ENCODE measurements at places on chromosomes 4 and X.

GRCh38 chr4:70996018-70996360, 2.5 kb downstream of the DCK start:
- DNase-seq = peak; percentile 47

- DNase-seq = no peak
Measured at GRCh38 chr4:97786306-97786920, 356.9 kb downstream of the STPG2 start.

GRCh38 chr4:83389037-83389720, 54.5 kb upstream of the HPSE start:
- no peak for DNase-seq

DNA sequence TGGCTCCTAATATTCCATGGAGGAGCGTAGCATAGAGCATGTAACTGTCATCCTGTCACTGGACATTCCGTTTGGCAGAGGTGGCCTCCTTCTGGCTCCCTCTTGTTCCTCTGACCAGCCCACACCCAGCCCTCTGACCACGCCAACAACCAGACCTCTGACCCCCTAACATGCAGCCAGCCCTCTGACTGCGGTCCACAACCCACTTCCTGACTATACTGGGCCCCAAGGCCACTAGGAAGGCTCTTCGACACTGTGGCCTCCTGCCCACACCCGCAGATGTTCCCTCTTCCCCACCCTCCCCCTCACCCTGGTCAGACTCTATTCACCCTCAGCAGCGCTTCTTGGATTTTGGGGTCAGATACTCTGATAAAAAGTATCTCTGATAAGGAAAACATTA, 141.4 kb downstream of the EVC2 start:
- no peak for DNase-seq

DNA sequence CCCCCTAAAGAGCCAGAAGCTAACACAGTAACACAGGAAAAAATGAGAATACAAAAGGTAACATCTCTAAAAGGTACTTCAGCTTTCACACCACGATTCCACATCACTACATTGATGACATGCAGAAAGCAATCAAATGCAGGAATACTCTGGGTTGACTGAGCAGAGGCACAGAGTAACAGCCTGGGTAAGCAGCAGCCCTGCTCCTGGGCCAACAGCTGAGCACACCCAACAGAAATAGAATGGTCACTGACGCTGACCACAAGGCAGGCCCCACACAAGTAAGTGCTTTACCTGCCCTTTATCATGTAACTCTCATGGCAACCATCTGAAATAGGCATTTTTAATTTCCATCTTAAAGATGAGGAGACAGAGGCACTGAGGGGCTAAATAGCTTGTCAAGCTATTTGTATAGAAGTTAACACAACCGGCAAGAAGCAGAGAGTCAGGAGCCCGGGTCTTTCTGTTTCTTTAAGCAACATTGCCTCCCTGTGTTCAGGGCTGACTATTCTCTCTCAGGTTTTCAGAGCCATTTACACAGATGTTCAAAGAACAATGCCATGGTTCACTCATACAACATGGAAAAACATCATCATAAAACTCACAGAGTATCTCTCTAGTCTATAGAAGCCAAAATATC, 168.9 kb downstream of the ZNF674 start:
- peak; percentile 47 for DNase-seq

GRCh38 chrX:154021131-154021611, 1.5 kb upstream of the IRAK1 start:
- DNase-seq = no peak

DNA sequence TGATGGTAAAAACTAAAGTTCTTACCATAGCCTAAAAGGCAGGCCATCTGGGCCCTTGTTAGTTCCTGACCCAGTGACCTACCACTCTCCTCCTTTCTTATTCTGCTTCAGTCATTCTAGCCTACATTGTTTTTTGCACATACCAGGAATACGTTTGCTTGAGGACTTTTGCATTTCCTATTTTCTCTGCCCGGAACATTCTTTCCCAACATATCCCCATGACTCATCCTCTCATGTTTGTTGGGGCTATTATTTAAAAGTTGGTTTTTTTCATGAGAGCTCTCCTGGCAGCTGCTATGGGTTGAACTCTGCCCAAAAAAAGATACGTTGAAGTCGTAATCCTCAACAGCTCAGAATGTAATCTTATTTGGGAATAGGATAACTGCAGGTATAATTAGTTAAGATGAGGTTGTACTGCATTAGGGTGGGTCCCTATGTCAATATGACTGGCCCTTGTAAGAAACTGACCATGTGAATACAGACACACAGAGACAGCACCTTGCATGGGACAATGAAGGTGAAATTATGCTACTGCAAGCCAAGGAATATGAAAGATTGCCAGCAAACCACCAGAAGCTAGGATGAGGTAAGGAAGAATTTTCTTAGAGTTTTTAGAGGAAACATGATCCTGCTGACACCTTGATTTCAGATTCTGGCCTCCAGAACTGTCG, 138.3 kb upstream of the PDHA2 start:
- no peak for DNase-seq

GRCh38 chrX:39516427-39516841, 581.3 kb downstream of the BCOR start:
- no peak for DNase-seq

DNA sequence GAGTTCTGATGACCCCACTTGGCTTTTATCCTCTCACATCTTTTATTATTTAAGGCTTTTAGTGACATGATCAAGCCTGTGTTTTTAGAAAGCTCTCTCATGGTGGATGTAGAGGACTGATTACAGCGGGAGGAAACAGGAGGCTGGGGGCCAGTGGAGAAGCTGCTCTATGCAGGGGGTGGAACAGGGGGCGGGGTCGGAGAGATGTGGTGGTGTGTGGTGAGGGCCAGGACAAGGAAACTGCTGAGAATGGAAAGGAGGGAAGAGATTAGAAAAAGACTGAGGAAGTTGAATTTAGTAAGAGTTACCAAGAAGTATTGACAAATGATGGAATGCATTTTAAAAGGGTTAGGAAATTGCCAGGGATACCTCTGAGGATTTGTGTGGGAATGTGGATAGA, 292.2 kb downstream of the ZIC3 start:
- DNase-seq = no peak

- DNase-seq = no peak
Measured at GRCh38 chr4:94548571-94548970, 96.8 kb downstream of the PDLIM5 start.

GRCh38 chrX:49988143-49988542, 65.7 kb downstream of the CLCN5 start:
- DNase-seq = no peak

GRCh38 chr4:85724791-85725563, 250.0 kb downstream of the ARHGAP24 start:
- no peak for DNase-seq

DNA sequence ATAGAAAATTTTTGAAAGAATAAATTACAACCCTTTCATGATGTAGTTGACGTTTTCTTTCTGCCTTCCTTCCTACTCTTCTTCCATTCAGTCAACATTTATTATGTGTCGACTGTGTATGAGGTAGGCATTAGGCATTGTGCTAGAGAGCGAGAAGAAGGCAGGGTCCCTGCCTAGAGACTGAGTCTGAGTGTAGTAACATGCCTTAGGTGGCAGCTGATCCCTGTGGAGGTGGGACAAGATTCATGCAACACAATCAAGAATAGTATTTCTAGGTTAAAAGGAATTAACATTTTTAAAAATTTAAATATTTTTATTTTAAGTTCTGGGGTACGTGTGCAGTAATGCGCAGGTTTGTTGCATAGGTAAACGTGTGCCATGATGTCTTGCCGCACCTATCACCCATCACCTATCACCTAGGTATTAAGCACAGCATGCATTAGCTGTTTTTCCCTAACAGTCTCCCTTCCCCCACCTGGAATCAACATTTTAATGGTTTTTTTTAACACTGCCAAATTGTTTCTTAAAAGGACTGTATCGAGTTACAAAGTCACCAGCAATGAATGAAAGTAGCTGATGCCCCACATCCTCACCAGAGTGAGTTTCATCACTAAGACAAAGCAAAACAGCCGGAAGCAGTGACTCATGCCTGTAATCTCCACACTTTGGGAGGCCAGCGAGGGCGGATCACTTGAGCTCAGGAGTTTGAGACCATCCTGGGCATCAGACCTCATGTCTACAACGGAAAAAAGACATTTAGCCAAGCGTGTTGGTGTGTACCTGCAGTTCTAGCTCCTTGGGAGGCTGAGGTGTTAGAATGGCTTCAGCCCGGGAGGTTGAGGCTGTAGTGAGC, 84.0 kb downstream of the WWC2 start:
- DNase-seq = no peak

Measured in DND-41 (cell line).